Activated naive CD8-positive, alpha-beta T cell treated with anti-CD3 and anti-CD28 coated beads, Interleukin-2, amount 50 U/mL, for 24 hours (primary cell): ENCODE measurements at places on chromosomes 16 and 17.

- peak; percentile 71 for DNase-seq
Observed at GRCh38 chr17:65560628-65561451, 608 bp downstream of the AXIN2 start.

GRCh38 chr17:50356892-50357510 lies 11.1 kb downstream of the XYLT2 start:
- no peak for DNase-seq

DNA sequence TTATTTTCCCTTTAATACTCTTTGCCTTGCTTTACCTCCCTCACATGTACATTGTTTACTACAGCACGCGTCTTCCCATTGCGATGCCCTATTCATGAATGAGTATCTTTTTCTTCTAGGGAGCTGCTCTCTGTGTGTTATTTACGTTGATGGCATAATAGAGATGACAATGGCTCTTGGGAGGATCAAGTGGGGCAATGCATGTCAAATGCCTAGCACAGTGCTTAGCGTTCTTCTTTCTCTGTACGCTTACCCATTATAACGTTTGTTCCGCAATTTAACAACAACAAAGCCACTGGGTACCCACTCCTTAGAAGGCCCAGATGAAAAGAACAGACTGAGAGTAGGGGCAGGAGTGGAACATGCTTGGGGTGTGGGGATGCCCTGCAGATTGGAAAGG lies 271.6 kb upstream of the TNRC6C start:
- no peak for DNase-seq

GRCh38 chr17:16353317-16354174 lies at the start of gene CENPV:
Gene CENPV, minus strand, starts transcription at chr17:16353469. Its CDS starts 33 bp downstream, at chr17:16353436.
- peak; percentile 73 for DNase-seq

- DNase-seq = no peak
Observed at GRCh38 chr17:65008882-65009281, 47.7 kb downstream of the GNA13 start.

GRCh38 chr16:67571464-67571863 lies 9.1 kb downstream of the CTCF start:
- no peak for DNase-seq

GRCh38 chr17:37137070-37137610 lies 188.4 kb downstream of the AATF start:
- no peak for DNase-seq

DNA sequence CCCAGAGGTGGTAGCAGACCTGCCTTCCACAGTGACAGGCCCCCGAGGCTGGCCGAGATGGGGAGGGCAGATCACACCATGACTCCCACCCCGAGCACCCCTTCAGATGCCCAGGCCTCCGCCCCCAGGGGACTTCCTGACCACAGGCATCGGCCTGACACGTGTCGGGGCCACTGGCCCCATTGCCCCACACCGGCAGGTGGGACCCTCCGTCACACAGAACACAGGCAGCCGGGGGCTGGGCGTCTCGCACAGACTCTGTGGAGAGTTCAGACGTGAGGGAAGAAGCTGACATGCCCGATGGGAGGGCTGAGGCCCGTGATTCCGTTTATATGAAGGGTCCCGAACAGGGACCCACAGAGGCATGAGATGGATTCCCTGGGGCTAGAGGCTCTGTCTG lies 51.3 kb upstream of the GNG13 start:
- no peak for DNase-seq

- no peak for DNase-seq
Observed at GRCh38 chr17:2595716-2596115, 2.3 kb downstream of the PAFAH1B1 start.

GRCh38 chr16:68480084-68480995 lies 32.0 kb upstream of the SMPD3 start:
- DNase-seq = no peak

DNA sequence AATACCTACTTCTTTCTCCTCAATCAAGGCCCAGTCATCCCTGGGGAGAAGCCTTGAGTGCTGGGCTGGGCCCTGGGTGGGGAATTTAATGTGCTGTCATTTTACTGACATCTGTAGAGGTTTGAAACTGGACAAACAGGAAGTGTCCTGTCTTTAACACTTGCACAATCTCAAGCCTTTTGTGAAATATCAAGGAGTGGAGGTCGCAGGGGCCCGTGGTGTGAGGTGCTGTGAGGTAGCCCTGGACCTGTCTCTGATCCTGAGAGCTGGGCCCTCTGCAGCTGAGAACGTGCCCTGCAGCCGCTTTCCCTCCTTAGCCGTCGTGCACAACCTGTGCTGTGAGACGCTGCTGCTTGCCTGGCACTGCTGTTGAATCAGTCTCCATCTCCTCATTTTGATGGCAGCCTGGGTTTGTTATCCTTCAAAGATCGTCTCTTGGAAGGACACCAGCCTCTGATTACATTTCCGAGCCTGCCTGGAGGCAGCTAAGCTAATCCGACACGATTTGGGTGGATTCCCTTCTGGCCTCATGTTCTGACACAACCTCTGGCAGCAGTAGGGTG lies 29.9 kb downstream of the SMARCE1 start:
- DNase-seq = no peak

- DNase-seq = no peak
Observed at GRCh38 chr17:44217738-44218343, 1.6 kb downstream of the UBTF start.

GRCh38 chr16:55035029-55035428 lies 104.4 kb downstream of the IRX5 start:
- peak; percentile 46 for DNase-seq

- DNase-seq = no peak
Observed at GRCh38 chr16:79097771-79098170, 502.8 kb downstream of the MAF start.

GRCh38 chr17:69335058-69335457 lies 8.1 kb upstream of the ABCA5 start:
- no peak for DNase-seq

DNA sequence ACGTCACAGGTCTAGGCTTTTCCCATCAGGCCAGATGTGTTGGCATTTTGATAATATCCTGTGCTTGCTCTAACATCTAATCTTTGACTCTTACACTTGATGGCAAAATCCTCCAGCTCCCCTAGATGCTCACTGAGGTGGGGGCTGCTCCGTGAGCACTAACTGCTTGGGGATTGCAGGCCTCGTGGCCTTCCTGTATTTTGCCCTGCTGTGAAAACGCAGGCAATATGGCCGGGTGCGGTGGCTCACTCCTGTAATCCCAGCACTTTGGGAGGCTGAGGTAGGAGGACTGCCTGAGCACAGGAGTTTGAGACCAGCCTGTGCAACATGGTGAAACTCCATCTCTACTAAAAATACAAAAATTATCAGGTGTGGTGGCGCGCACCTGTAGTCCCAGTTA lies 9.7 kb upstream of the MLKL start:
- DNase-seq = no peak

- no peak for DNase-seq
Observed at GRCh38 chr17:16987066-16987829, 15.3 kb upstream of the TNFRSF13B start.

DNA sequence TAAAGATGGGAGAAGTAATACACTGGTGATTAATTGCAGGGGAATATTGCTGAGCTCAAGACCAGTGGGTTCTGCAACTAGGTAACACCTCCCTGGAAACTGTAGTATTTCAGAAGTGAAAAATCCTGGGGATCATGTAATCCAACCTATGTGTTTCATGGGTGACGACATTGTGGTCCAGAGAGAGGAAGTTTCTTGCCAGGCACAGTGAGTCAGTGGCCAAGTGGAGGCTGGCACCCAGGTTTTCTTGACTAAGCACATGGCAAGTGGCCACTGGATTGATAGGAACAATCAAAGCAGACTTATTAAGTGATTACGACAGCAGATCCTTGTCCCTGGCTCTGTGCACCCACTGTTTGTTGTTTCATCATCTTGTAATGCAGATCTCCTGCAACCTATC lies 14.6 kb upstream of the CIITA start:
- no peak for DNase-seq

GRCh38 chr17:41695954-41696757 lies 7.5 kb downstream of the EIF1 start:
- peak; percentile 80 for DNase-seq

DNA sequence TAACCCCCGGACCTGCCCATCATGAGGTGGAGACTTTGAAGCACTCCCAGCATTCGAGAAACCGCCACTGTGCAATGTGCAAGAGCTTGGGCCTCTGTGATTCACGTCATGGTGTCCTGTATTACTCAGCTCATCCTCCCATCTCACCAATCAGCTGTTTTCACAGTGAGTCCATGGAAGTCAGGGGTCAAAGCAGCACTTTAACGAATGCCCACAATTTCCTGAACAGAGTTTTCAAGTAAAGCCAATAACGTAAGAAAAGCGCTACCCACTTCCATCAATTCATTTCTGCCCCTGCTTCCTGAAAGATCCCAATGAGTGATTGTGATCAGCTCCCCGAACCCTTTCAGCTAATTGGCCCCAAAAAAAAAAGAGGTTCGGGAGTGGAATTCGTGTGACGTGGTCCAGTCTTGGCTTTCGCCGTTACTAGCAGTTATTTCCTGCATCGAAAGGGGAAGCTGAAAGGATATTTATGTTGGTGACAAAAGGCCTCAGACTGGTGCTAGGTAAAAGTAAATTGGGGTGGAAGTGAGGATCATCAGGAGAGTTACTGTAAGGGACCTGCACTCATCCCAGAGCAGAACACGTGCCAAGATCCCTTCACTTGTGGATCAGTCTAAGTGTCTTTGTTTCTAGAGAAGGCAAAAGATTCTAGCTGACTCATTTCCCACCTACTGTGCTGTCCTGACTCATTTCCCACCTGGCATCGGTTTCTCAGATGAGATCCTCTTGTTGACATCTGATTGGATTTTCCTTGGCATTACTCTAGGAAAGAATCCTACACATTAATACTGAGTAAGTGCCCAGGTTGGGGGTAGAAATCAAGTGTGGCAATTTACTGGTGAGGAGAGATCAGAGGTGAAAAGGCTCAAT lies 136.7 kb upstream of the NUDT7 start:
- no peak for DNase-seq

- no peak for DNase-seq
Observed at GRCh38 chr16:9950658-9951057, 231.6 kb downstream of the GRIN2A start.

GRCh38 chr17:80968602-80969029 lies 23.0 kb upstream of the CHMP6 start:
- no peak for DNase-seq

- no peak for DNase-seq
Observed at GRCh38 chr17:15278380-15278779, 13.3 kb upstream of the PMP22 start.

- DNase-seq = no peak
Observed at GRCh38 chr16:59697236-59697635, 963.1 kb upstream of the GOT2 start.

DNA sequence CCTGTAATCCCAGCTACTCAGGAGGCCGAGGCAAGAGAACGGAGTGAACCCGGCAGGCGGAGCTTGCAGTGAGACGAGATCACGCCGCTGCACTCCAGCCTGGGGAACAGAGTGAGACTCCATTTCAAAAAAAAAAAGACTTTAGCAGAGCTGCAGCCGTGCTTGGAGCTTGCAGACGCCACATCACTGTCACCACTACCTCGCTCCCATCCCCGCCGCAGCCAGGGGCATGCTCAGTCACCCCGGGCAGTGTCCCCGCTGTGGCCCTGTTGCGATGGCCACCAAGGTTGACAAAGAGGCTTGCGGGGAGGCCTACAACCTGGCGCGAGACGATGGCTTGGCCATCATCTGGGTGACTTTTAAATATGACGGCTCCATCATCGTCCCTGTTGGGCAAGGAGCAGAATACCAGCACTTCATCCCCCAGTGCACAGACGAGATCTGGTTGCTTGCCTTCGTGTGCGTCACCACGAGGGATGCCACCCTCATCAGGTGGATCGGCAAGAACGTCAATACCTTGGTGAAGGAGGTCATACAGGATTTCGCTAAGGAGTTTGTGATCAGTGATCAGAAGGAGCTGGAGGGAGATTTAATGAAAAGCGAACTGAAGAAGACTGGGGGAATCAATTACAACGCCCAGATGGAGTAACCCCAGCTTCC lies 118.1 kb downstream of the TNFRSF13B start:
- no peak for DNase-seq

GRCh38 chr17:67212714-67213417 lies 32.1 kb downstream of the HELZ start:
- DNase-seq = no peak

DNA sequence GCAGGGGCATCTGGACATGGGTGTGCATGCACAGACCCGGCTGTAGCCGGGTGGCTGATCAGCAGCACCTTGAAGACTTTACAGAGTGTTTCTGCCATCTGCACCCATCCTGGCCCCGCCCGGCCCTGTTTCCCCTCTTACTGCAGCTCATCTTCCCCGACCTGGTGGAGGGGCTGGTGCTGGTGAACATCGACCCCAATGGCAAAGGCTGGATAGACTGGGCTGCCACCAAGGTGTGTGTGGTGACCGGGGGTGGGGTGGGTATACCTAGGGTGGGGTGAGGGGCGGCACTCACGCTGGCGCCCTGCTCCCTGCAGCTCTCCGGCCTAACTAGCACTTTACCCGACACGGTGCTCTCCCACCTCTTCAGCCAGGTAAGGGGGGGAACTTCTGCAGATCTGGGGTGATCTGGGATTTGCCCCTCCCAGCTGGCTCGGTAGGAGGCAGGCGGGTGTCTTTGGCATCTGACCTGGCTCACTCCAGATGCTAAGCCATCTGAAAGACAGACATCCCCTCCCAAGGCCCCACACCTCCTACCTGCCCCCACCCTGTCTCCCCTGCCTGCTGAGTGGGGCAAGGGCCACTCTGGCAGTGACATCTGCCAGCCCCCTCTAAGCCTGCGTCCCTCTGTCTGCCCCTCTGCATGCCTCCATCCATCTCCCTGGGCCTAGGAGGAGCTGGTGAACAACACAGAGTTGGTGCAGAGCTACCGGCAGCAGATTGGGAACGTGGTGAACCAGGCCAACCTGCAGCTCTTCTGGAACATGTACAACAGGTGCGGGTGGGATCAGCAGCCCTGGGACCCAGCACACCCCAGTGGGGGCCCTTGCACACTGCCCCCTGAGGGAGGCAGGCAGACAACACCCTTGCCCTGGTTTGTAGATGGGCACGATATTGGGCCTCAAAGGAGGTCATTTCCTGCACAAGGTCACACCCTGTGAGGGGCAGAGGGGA lies 6.6 kb downstream of the NDRG4 start:
- DNase-seq = no peak

GRCh38 chr16:22788193-22788530 lies 25.8 kb upstream of the HS3ST2 start:
- no peak for DNase-seq
